ENCODE measurements at places on chromosomes 1 and 21. TPM values are rescaled to one million over a fixed set of nuclear protein-coding genes. Genes with fewer than 3 reads are reported as not detected.

The FCRL2 gene
- total RNA-seq: not detected

DNA sequence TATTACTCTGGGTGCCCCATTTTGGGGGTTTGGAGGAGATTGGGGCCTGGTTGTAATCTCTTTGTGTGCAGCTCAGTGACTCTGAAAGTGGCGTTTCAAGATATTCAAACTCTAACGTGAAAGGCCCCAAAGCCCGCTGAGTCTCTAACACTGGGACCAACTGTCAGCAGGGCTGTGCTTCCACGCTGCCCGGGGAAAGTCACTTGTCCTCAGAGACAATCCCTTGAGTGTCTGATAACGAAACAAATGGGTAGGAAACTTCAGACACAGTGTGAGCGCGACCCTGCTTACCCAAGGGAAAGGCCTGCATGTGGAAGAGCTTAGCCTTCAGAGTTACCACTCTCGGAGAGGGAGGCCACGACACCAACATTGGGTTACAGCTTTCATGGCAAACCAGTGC is 837 bp downstream of the UBASH3A start:
- no peak for DNase-seq

The CFHR1 gene
- total RNA-seq: 675 TPM

DNA sequence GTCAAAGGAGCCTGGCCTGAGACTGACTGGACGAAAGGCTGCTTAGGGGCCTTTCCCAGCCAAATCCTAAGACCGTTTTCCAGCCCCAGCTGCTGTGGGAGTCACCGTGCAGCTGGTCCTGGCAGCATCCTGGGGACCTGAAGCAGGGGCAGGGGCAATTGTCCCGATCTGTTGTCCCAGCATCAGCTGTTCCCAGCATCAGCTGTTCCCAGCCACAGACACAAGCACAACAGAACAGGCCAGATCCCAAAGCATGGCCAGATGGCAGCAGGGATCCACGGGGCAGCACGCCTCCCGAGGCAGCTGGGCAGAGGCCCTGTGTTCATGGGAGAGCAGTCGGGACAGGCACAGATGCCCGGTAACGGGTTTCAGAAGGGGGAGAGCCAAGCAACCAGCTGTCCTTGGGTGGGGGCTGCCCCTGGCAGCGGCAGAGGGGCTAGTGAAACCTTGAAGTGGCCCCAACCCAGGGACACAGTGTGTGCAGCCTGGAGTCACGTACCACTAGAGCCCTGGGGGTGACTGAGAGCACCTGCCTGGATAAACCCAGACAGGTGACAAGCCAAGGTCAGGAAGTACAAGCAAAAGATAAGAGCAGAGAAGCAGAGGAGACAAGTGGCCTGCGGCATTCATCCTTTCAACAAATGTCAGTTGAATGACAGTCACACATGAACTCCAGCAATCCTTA is 13.3 kb downstream of the CELA2B start:
- no peak for DNase-seq

DNA sequence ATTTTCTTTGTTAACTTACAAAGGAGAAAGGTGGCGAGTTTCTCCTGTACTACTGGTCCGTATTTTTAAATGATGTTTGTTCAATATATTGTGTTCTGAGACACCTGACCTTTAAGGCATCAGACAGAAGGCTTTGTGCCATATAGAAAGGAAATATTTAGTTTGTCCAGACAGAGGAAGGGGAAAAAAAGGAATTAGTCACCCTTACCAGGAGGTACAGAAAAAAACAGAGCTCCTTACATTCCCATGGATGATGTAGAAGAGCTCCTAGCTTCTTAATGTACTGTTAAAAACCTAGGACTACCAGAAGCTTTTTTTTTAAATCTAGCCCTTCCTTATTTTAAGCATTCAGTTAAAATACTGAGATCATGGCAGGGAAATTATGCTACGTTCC is 12.4 kb upstream of the PODN start:
- no peak for DNase-seq

The LRRC53 gene
- total RNA-seq: not detected

DNA sequence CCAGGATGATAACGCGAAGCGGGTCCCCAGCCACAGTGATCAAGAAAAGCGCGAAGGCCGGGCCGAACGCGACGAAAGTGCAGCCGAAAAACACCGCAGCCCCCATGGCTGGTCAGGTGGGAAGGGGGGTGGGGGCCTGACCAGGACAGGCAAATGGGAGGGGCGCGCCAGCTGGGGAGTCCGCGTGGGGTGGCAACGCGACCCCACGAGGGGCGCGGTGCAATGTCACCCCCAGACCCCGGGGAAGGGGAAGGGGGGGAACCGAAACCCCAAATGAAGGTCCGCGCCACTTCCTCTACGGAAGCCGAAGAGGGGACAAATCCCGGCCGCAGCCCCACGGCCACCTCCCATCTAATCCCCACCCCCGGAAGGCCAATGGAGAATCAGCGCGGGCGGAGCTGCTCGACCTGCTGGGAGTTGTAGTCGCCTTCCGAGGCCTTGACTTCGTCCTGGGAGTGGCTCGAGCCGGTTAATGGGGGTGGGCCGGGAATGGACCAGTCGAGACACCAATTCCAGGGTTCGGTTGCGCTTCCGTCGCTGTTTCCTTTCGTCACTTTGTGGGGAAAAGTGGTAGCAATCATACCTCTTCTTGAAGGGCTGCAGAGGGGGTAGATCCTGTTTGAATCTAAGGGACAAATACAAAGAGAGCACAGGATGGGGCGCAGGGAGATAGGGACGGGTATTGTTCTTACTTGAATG is at the start of gene APH1A:
Gene APH1A (minus strand): TSS at position 312 of the 699 bp plus-strand sequence. CDS start 206 bp downstream, at position 106.
- DNase-seq: peak; percentile 97

DNA sequence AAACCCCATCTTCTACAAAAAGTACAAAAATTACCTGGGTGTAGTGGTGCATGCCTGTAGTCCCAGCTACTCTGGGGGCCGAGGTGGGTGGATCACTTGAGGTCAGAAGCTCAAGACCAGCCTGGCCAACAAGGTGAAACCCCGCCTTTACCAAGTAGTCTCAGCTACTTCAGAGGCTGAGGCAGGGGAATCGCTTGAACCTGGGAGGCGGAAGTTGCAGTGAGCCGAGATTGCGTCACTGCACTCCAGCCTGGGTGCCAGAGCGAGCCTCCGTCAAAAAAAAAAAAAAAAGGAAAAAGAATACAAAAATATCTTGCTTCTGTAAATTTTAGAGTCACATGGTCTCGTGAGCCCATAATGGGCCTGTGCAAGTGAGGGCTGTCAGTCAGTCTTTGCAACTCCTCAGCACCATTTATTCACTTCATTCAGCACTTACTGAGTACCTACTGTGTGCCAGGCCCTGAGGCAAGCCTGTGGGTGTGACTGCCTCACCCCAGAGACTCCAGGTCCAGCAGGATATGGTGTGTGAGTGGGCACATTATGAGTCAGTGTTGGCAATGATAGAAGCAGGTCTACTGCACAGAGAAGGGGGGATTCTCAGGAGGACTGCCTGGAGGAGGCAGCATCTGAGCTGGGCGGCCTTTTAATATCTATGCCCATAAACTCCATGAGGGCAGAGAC is 46.8 kb upstream of the TARDBP start:
- DNase-seq: no peak

The RNASEL gene
- 2.2 TPM for total RNA-seq

The LCE2A gene
- total RNA-seq: not detected

DNA sequence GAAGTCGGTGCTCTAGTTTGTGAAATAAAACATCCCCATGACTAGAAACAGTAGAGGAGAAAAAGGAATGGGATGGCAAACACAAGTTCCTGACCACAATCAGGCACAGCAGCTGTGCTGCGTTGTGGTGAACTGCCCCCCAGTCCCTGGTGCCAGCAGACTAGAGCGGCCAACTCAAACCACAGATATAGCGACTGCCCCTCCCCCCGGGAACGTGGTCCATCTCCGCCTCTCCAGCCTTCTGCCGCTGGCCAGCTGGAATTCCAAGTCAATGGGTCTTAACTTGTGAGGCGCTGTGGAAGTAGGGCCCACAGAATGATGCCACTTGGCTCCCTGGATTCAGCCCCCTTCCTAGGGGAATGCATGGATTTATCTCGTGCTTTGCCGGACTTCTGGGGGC is 41.6 kb upstream of the ZNF678 start:
- no peak for DNase-seq

DNA sequence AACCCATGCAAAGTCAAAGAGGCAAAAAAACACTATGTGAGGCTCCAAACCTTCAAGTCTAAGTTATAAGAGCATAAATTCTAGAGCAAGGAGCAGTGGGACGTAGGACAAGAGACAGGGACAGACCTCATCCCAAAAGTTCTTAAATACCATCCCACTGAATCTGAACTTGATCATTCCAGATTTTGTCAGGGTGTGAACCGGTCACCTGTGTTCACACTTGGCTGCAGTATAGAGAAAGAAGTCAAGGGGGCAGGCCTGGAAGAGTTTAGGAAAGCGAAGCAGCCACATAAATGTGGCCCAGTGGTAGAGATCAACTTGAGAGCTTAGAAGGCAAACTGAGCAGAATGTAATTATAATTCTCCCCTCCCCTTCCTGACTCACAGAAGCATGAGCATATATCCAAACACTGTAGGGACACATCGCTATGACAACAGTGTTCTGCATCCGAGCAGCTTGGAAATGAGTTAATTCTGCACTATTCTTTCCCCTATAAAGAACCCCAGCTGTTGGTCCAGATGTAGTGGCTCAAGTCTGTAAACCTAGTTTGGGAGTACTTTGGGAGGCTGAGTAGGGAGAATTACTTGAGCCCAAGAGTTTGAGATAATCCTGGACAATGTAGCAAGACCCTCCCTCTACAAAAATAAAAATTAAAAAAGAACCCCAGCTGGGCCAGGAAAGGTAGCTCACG is 2.7 kb downstream of the AKR7A2 start:
- no peak for DNase-seq

DNA sequence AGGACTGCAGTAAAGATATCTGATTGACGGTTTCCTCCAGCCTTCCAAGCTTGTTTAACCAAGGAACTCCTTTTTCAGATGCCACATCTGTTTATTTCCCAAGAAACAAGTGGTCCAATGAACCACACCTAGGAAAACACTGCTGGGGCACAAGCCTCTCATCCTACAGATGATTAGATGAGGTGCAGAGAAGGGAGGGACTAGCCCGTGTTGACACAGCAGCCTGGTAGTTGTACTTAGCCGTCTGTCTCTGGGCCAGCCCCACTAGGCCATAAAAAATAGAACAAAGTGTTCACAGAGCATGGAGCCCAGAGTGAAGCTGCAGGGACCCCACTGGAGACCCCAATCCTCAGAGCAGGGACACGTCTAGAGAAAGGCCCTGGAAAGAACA is 32.1 kb downstream of the LRP8 start:
- no peak for DNase-seq

The CDC20 gene
- total RNA-seq: 0.78 TPM

The PYHIN1 gene
- 0.18 TPM for total RNA-seq

GRCh38 chr1:68916221-68916902 is 419.5 kb upstream of the DEPDC1 start:
- DNase-seq: no peak

The THEM5 gene
- not detected for total RNA-seq

DNA sequence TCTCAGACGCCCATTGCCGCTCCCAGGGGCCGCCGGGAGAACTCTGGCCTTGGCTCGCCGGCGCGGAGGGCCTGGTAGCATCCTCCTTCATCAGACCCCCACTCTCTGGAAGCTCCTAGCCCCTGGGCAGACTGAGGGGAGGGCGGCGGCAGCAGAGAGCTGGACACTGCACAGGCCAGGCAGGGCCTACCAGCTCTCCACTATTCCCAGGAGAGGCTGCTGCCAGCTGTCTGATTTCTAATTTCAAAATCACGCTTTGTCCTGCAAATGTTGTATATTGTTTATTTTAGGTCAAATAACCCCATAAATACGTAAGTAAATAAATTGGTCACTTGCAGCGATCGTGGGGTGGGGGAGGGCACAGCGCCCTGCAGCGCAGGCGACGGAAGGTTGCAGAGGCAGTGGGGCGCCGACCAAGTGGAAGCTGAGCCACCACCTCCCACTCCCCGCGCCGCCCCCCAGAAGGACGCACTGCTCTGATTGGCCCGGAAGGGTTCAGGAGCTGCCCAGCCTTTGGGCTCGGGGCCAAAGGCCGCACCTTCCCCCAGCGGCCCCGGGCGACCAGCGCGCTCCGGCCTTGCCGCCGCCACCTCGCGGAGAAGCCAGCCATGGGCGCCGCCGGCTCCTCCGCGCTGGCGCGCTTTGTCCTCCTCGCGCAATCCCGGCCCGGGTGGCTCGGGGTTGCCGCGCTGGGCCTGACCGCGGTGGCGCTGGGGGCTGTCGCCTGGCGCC is at the start of gene MTARC1:
Gene MTARC1 (plus strand): TSS at position 577 of the 732 bp plus-strand sequence. CDS start 32 bp downstream, at position 609.
- DNase-seq: peak; percentile 98

- DNase-seq: no peak
Measured at GRCh38 chr1:150909585-150910180, 16.5 kb upstream of the SETDB1 start.

GRCh38 chr1:2556678-2557481 is 709 bp downstream of the TNFRSF14 start:
- DNase-seq: no peak

DNA sequence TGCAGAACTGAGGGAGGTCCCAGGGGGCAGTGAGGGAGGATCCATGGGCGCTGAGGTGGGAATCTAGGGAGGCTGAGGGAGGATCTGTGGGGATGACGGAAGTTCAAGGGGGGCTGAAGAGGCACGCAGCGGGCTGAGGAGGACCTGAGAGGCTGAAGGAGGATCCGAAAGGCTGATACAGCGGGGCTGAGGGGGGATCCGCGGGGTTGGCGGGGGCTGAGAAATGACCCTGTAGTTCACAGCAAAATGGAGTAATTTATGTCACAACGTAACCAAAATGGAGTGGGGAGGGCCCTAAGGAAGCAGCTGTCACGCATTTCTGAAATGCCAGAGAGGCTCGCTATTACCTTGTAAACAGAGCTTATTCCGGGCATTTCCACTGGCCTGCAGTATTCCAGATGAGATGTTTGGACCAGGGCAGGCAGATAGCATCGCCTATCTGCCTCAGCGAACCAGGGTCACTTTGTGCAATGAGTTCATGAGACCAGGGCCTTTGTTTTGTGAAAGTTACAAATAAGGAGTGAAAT is 926 bp upstream of the MRPL55 start:
- no peak for DNase-seq

The CFHR4 gene
- 97.9 TPM for total RNA-seq

DNA sequence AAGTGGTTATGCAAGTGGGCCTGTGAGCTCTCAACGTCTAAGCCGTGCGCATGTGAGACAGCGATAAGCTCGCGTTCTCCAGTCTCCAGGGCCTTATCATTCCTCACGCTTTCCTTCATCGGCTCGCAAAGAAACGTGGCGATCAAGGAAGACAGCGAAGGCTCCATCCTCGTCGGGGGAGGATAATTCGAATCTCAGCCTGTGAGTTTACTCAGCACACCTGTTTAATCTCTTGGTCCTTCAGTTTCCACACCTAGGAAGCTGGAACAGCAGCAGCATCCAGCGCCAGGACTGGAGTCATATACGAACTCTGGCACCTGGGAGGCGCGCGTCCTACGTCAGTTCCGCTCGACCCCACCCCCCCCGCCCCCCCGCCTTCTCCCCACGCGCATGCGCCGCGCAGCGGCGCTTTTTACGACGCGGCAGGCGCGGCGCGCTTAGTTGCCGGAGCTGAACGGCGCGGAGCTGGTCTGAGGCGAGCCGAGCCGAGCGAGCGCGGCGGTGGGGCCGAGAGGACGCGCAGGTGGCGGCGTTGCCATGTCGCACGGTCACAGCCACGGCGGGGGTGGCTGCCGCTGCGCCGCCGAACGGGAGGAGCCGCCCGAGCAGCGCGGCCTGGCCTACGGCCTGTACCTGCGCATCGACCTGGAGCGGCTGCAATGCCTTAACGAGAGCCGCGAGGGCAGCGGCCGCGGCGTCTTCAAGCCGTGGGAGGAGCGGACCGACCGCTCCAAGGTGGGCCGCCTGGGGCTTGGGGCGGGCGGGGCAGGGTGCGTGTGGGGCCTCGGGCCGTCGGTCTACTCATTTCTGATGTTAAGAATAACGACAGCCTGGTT is at the start of gene PITHD1:
Gene PITHD1 (plus strand): TSS at position 440 of the 836 bp plus-strand sequence. CDS start 98 bp downstream, at position 538.
- peak; percentile 86 for DNase-seq

The CSMD2 gene
- total RNA-seq: 0.25 TPM

The HSD3B2 gene
- total RNA-seq: 0.83 TPM
